ENCODE measurements at places on chromosomes 12 and 14. TPM values are rescaled to one million over a fixed set of nuclear protein-coding genes. Genes with fewer than 3 reads are reported as not detected.

Gene PLCZ1
- polyA plus RNA-seq, result not detected

Gene ZDHHC22
- polyA plus RNA-seq, result 0.10 TPM

Gene KRT2
- polyA plus RNA-seq, result not detected

Gene VCPKMT
- polyA plus RNA-seq, result 8.7 TPM

Gene BCAT1
- 22.4 TPM for polyA plus RNA-seq

DNA sequence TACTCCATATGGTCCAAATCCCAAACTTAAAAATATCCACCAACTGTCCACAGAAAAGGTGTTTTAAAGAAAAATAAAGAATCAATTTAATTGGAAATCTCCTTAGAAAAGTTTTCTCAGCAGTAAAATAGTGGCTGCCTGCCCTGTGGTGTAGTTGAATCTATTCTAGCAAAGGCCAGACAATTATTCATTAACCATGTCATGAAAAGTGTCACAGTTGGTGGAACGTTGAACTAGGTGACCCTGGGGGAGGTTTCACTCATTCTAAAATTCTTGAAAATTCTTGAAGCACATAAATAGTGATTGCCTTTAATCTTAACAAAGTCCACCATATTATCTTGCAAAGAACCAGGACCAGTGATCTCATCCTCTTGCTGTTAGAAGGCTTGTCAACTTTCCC lies 78.4 kb upstream of the GZMB start:
- DNase-seq, result no peak

GRCh38 chr12:5262885-5263284 lies 169.0 kb upstream of the NTF3 start:
- DNase-seq, result no peak

DNA sequence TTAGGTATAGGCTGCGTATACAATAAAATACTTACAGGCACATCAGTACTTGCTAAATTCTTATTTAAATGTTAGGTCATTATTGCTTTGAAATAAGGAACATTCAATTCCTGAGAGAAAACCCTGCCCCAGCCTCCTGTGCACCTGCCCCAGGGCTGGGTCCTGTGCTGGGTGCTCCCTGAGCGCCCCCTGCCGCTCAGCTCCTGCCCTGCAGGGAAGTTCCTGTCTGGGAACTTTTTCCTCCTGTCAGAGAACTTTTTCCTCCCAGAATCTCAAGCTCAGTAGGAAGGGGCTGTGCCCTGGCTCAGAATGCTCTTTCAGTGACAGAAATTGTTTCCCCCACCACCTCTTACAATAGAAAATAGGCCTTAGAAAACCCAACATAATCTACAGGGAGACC lies 751.1 kb downstream of the TMEM121 start:
- no peak for DNase-seq

GRCh38 chr12:28899951-28900350 lies 249.1 kb upstream of the FAR2 start:
- no peak for DNase-seq

- DNase-seq, result peak; percentile 4
Observed at GRCh38 chr12:47377414-47378221, 297.9 kb upstream of the AMIGO2 start.

GRCh38 chr14:73760598-73761586 lies 46.7 kb upstream of the PNMA1 start:
- DNase-seq, result no peak

GRCh38 chr14:54889919-54890318 lies 12.7 kb downstream of the GCH1 start:
- DNase-seq, result no peak
